ENCODE measurements at places on chromosomes 5 and 9.

- DNase-seq: no peak
Measured at GRCh38 chr5:145110834-145111233, 724.3 kb downstream of the PRELID2 start.

GRCh38 chr9:113712053-113712452, 164.1 kb upstream of the ZNF618 start:
- no peak for DNase-seq

- DNase-seq: no peak
Measured at GRCh38 chr9:115115117-115115880, 2.7 kb downstream of the TNC start.

- no peak for DNase-seq
Measured at GRCh38 chr5:17317473-17317872, 100.0 kb downstream of the BASP1 start.

GRCh38 chr9:70678153-70678552, 263.7 kb upstream of the KLF9 start:
- DNase-seq: no peak

DNA sequence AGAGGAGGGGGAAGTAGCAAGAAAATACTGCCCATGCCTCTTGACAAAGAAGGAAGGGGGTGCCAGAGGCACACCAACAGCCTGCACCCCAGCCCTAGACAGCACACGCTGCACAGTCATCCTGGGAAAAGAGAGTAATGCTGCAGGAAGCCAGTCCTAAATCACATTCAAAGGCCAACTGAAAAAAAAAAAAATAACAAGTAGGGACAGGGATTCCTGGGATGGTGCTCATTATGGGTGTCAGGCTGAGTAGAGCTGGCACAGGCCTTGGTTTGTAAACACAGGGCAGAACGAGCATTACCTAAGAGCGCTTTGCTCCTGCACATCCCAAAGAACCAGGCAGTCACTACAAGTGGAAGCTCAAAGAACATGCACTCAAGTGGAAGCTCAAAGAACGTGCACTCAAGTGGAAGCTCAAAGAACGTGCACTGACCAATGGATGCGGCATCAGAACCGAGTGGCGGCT, 7.8 kb downstream of the RAPGEF1 start:
- DNase-seq: no peak

DNA sequence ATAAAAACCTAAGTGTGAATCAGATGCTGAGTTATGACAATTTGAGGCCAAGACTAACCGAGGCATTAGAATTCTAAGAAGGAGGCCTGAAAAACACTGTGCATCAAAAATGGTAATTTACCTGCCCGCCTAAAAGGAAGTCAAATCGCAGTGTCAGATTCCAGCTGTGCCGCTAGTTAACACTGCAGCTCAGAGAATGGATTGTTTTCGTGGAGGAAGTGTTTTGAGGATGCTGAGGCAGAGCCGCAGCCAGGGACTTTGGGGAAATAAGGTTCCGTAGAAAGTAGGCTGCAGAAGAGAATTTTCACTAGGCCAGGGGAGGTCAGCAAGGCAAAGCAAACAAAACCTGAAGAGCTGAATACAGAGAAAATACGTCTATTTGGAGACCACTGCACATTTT, 226.4 kb upstream of the ISL1 start:
- no peak for DNase-seq

GRCh38 chr5:139847790-139848507, 52.3 kb downstream of the PSD2 start:
- DNase-seq: peak; percentile 65

GRCh38 chr5:168822248-168822744, 243.1 kb upstream of the PANK3 start:
- no peak for DNase-seq

DNA sequence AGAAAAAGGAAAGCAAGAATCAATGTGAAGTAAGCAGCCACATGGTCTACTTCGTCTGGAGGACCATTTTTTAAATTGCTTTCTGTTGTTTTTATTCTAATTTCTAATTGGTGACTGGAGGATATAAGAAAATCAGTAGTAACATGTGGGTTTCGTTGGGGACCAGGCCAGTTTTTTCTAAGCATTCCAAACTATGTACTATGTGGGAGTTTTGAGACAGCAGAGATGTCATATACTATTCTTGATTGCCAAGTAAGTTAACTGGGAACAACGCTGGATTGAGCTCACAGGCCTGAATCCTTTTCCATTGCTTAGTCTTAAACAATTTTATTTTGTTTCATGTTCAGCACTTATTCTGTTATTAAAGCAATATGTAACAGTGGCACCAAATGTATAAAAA, 225.7 kb downstream of the TMEM167A start:
- DNase-seq: no peak

DNA sequence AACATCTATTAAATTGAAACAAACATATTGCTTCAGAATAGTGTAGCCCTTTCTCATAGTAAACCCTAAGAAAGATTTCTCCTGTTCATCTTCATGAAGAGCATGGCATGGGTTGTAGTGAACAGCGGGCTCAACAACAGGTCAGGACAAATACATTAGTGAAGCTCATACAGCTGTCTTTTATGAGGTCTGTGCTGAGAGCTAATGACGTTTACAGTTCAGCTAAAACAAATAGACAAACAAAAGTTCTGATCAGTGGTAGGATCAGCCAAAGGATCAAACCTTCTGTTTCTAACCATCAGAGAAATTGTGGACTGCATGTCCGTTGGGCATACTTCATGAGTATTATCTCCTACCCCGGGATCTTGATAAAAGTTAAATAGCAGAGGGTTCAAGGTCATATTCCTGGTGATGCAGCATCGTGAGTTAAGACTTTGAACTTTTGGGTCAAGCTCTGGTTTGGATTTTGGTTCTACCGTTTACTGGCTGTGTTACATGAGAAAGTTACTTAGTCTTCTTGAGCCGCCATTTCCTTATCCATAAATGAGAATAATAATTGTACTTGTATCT, 37.9 kb downstream of the ACO1 start:
- DNase-seq: no peak

DNA sequence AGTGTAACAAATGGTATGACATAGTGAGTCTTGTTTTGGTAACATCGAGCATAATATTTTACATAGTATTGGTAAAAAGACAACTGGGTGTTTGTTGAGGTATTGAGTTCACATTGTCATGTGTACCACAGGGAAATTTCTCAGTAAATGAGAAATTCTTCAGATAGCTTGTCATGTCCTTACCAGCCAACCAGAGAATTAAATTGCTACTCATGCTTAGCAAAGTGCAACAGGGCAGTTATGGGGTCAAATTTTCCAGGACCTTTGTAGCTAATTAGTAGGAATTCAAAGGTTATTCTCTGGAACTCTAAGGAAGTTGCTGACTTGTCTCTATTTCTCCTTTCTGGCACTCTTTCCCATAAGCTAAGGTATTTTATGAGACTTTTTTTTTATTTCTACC, 595.7 kb downstream of the EFNA5 start:
- DNase-seq: no peak

- no peak for DNase-seq
Measured at GRCh38 chr5:130528474-130528873, 624.2 kb downstream of the CHSY3 start.

- DNase-seq: no peak
Measured at GRCh38 chr5:6235726-6236125, 142.6 kb downstream of the MED10 start.

DNA sequence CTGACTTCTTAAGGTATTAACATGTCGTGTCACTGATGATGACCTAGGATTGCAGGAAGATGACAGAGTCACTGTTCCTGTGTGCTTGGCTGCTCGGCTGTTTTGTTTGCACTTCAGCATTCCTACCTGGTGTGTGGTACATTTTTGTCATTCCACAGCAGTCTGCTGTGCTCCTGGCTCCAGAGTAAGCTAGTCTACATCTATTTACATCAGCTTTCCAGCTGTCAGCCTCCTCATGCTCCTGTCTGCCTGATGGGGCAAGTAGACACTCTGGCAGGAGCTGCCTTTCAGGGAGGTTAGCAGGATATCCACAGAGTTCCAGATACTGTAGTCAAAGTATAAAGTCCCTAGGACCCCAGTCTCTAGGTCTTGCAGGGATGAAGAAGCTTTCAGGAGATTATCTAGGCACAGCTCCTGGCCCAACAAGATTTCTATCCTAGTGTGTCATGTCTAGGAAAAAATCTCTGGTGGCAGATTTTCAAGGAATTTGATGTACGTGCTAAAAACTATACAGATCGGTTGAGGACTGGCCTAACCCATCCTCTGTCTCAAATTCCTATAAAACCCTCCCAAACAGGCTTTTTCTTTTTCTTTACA, 28.4 kb downstream of the RUSC2 start:
- DNase-seq: no peak

GRCh38 chr9:121638399-121638798, 13.0 kb upstream of the DAB2IP start:
- DNase-seq: no peak

DNA sequence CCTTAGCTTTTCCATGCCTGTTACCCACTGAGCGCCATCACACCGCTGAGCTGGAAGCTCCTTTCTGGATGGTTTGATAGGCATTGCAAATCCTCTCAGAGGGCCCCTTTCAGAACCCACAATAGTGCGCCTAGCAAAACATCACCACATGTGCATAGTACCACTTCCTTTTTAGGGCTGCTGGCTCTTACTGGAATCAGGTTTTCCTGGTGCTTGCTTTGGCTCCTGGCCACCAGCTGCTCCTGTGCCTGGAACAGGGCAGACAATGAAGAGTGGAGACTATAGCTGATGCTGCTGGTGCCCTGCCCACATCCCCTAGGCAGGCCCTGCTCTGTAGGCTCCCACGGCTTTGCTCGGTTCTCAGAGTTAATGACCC, 163.6 kb upstream of the SEMA6A start:
- DNase-seq: no peak

DNA sequence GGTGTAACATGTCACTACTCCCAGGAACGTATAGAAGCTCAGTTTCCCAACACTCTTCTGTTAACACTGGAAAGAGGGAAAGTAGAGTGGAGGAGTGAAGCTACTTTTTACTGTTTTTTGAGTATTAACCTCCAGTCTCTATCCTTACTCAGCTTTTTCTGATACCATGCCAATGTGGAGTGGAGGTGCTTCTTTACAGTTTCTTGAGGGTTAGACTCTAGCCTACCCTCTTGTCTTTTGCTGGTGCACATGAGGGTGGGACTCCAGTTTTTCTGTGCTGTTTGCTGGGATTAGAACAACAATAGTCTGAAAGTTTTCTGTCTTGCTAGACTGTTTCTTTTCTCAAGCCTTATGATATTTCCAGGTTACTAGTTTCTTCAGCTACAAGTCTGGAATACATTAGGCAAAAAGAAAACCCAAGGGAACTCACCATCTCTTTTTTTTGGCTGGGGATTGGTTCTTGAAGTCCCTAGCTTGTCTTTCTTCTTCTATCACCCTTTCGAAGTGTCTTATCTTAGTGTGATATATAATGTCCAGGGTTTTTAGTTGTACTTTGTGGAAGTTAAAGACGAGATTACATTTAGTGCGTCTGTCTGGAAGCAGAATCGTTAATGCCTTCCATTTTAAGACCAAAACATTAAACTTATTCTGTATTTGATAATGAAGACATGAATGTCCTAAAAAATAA, 35.9 kb downstream of the PRR16 start:
- no peak for DNase-seq

- peak; percentile 19 for DNase-seq
Measured at GRCh38 chr5:10724781-10725507, 36.1 kb downstream of the DAP start.

DNA sequence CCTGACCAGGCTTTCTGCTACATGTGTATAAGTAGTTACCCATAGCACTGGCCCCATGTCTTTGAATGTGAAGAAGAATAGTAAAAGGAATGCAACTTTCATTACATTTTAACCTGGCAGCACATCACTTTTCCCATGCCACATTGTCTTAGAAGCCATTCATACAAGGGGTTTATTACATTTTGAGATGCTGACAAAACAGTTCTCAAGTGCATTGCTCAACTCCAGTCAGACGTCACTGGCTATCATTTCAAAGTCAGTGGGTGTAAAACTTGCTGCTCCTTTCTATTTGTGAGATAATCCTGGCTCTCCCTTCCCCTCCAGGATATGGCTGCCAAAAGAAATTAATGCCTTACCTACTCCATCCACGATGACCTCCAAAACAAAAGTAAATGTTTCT, 97.0 kb upstream of the VCAN start:
- no peak for DNase-seq

DNA sequence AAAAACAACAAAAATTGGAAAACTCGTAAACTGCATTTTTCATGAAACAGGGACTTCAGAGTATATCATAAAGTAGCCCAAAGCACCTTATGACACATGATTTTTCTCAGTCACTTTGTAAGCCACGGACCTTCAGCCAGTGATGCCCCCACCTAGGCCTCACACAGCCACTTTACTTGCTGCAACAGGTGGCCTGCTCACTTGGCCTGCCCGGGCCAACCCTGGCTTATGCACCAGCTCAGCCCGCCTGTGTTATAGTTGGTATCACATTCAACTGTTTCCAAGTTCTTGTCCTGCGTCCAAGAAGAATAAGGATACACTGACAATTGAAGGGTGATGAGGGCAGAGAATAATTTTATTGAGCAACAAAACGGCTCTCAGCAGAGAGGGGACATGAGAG, 219.2 kb downstream of the FER start:
- DNase-seq: no peak

- peak; percentile 62 for DNase-seq
Measured at GRCh38 chr5:136080483-136081216, 51.9 kb downstream of the TGFBI start.
